ENCODE measurements at places on chromosomes 6 and 20.

DNA sequence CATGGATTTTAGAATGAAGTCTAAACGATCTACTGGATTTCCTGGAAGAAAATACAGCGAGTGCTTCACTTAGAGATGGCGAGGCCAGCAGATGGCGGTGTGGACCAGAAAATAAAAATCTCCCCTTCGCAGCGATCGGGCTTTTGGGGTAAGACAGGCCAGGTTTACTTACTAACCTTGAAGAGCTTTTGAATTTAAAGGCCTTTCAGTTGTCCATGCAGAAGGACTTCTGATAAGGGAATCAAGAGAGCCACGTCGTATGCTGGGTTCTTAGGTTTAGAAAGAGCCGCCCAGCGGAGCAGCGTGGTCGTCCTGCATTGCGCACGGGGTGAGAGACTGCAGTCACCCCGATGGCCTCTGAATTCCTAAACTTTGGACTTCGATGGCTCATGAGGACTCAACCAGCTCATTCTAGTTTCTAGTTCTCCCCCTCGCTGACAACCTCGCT lies 125.2 kb upstream of the RALGAPA2 start:
- peak; percentile 69 for DNase-seq

DNA sequence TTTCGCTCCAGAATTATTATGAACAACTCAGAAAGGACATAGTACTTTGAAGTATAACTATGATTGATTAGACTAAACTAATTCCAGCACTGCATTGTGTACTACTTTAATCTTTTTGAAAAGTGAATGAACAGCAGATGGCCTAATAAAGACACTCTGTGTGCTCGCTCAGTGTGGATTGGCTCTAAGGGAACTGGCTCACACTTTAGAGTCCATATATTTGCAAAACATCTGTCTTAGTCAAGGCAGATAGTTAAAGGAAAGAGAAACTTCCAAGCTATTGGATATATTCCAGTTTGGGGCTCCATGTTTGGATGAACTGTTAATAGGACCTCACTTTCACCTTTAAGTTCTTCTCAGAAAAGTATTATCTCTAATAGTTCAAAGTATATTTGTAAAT lies 218.9 kb downstream of the EYA4 start:
- DNase-seq = no peak

DNA sequence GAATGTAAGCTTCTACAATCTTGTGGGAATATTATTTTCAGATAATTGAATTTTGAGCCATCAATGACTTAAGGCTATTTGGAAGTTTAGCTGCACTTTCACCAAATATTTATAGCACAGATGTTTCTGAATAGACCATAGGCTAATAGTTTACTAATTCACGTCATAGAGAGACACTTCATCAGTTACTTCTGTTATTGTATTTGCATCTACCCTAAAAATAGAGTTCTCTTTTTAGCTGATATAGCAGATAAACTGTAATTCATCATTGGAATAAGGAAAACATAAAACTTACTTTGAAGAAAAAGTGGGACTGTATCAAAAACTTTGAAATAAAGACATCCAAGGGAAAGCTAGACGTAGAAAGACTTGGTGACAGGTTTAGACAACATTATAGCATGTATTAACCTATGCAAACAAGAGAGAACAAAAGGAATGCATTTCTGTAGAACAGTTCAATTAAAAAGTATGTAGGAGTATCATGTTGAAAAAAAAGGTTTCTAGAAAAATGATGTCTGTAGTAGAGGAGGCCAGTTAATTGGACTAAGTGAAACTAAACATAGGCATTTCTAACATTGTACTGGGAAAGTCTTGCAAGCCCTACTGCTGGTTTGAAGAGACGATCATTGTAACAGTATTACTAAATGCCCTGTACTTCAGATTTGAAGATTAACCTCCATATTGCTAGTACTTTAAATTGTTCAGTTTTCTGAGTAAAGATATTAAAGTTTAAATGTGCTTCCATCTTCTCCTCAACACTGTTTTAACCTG lies 123.3 kb downstream of the ZFAND3 start:
- no peak for DNase-seq

DNA sequence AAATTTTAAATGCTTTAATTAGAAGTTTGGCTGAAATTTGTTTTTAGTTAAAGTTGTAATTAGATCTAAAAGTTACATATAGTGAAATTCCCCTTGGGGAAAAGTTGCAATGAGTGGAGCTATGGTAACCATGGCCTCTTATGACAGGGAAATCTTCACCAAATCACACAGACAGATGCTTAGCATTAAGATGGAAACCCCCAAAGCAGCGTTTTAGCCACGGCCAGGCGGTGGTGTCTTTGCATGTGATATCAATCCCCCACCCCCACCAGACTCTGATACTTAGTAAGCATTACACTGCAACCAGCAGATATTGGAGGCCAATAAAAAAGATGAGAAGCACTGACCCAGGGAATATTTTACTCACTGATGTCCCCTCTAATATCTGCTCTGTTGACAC lies 75.7 kb downstream of the REPS1 start:
- DNase-seq = no peak

DNA sequence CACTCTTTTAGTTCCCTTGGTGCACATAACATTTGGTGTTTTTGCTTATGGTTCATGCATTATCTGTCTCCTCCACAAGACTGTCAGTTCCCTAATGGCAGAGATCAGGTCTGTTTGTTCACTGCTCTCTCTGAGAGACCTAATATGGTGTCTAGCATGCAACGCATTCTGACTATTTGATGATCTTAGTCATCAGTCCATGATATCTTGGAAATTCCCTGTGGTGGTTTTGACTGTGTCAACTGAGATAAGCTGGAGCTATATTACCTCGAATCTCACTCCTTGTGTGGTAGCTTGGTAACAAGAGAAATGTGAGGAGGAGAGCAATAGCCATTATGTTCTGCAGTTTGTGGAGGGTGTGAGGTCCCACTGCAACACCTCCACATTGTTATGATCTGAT lies 229.8 kb downstream of the FRK start:
- no peak for DNase-seq

- DNase-seq = no peak
These were observed 348.9 kb downstream of the NRN1 start for GRCh38 chr6:5657684-5658430.

- DNase-seq = no peak
These were observed 16.5 kb upstream of the NNAT start for GRCh38 chr20:37504404-37505096.

DNA sequence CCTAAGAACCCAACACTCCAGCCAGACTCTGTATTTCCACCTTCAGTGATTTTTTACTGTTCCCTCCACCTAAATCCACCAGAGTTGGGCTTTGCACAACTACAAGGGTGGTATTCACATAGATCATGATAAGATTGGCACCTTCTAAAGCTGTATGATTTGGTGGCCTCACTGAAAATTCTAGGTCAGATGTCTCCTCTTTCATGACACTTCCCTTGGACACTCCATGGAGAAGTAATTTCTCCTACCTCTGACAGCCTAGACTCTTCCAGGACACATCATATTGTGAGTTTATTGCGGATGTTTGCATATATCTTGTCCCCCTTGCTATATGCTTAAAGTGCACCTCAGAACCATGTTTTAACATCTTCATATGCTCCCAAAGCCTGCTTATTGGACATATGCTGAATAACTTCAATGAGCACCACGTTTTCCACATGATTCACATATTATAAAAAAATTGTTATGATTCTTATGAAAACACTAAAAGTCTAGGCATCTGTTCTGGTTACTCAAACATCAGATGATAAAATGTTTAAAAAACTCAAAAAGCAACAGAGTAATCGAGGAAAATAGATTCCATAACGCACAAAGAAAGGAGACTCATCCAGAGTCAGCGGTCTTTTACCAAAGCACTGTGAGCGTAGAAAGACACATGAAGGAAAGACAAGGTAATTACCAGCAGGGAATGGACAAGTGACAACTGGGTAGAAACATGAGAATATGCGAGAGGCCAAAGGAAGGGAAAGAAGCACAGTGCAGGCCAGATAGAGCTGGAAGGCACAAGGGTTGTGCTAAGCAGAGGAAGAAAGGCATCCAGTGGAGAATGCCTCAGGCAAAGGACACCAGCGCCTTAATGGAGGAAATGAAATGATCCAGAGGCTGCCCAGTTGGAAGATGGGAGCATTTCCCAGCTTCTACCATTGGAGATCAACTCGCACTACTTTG lies 46.5 kb downstream of the KIF16B start:
- no peak for DNase-seq

DNA sequence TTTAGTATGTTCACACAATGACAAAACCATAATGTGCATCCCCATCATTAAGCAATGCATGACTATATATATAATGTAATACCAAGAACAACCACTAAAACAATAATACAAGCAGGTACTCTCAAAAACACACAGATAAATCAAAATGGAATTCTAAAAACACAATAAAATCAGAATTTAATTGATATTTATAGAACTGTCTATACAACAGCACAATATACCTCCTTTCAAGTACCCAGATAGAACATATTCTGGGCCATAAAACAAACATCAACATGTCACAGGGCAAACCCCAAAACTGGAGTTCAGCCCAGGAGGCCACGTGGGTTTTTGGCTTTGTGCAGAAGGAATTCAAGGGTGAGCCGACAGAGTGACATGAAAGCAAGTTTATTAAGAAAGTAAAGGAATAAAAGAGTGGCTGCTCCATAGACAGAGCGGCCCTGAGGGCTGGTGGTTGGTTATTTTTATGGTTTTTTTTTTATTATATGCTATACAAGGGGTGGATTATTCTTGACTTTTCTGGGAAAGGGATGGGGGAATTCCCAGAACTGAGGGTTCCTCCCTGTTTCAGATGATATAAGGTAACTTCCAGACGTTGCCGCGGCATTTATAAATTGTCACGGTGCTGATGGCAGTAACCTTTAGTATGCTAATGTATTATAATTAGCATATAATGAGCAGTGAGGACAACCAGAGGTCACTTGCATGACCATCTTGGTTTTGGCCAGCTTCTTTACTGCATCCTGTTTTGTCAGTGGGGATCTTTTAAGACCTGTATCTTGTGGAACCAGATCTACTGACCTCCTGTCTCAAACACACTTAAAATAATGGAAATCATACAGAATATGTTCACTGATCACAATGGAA lies 5.6 kb downstream of the RAB23 start:
- no peak for DNase-seq

- DNase-seq = no peak
These were observed 10.6 kb upstream of the KIF13A start for GRCh38 chr6:17998003-17998402.

GRCh38 chr20:62146019-62146755 lies 2.6 kb downstream of the SS18L1 start:
- DNase-seq = no peak

DNA sequence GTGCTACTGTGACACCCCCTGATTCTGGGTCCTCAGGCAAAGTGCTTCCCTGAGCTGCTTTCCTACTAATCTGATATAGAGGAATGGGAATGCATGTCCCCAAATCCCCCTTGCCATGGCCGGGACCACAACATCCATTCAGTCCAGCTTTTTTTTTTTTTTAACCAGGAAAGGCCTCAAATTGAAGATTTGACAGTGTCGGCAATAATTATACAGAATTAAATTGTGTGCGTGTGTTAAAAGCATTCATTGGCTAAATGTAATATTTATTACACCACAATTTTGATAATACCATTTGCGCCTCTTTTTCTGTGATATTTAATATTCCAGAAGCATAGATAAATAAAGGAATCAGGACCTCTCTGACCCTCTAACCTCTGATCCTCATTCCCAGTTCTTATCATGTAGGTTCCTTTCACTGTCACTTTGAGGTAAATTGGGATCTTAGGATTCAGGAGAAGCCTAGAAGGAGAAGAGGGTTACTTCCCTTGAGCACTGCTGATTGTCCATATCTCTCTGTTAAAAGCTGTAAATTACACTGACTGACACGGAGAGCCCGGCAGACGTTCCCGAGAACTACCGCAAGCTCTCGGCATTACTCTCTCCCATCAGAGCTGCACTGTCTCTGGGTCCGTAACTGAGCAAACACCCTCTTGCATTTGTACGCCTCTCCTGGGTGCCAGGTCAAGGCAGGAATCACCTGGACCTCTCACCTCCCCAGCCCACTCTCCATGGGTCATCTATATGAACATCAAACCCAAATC lies 29.4 kb upstream of the MAFB start:
- DNase-seq = no peak

- DNase-seq = no peak
These were observed 8.3 kb upstream of the ISM1 start for GRCh38 chr20:13212750-13213149.

DNA sequence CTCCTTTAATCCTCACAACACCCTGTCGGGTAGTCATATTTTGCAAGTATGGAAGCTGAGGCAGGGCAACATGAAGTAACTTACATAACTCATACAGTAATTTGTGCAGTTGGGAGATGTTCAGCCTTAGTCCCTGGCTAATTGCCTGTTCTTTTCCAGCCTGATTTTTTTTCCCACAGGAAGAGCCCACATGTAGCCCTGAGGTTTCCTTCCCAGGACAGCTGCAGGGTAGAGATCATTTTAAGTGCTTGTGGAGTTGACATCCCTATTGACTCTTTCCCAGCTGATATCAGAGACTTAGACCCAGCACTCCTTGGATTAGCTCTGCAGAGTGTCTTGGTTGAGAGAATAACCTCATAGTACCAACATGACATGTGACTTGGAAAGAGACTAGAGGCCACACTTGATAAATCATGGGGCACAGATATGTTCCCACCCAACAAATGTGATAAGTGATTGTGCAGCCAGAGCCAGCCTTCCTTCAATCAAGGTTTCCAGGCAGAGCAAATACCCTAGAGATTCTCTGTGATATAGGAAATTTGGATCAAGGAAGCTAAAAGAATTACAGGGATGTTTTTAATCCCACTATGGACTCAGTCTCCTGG lies 5.0 kb upstream of the BTN2A1 start:
- DNase-seq = no peak

- DNase-seq = no peak
These were observed 70.8 kb upstream of the IYD start for GRCh38 chr6:150298030-150298380.

DNA sequence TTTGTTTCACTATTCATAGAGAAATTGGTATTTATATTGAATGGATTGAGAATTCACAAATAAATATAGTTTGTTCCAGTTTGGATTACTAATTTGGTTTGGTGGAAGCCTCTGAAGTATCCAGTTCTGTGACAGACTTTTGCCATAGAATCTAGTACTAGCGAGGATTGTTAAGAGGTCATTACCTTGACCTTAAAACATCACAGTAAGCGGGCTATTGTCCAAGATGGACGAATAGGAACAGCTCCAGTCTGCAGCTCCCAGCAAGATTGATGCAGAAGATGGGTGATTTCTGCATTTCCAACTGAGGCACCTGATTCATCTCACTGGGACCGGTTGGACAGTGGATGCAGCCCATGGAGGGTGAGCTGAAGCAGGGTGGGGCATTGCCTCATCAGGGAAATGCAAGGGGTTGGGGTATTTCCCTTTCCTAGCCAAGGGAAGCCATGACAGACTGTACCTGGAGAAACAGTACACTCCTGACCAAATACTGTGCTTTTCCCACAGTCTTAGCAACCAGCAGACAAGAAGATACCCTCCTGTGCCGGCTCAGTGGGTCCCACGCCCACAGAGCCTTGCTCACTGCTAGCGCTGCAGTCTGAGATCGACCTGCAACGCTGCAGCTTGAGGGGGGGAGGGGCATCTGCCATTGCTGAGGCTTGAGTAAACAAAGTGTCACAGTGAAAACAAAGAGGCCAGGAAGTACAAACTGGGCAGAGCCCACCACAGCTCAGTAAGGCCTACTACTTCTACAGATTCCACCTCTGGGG lies 66.4 kb upstream of the NEDD9 start:
- peak; percentile 26 for DNase-seq
